ENCODE measurements at places on chromosomes 13 and 19. TPM values are rescaled to one million over a fixed set of nuclear protein-coding genes. Genes with fewer than 3 reads are reported as not detected.

DNA sequence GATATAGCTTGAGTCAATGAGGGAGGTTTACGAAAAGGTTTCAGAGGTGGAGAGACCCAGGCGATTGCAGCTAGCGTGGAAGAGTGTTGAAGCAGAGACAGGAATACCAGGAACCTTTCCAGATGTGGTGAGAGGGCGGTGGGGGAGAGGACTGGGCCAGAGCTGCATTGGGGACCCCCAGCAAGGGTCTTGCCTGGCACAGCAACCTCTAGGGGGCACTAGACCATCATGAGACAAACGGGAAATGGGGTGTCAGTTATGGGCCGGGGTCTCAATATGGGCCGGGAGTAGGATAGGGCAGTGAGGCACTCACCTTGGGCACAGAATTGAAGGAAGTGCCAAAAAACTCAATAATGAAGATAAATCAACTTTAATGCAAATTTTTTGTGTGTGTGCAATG is 2.1 kb upstream of the LRP3 start:
- peak; percentile 71 for DNase-seq

DNA sequence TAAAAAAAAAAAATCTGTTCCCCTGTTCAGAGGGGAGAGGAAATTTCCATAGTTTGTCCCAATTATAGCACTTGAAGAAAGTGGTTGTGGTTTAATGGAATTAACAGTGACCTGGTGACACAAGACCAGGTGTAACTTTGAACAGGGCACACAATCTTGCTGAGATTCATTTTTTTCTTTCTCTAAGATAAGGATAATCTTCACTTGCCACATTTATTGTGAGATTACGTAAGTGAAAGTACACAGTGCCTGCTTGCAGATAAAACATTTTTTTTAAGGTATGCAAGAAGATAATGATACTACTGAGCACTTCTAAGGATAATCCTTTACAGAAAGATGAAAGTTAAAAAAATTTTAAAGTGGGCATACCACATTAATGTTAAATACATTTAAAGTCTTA is 448.1 kb downstream of the DIAPH3 start:
- DNase-seq, result no peak

DNA sequence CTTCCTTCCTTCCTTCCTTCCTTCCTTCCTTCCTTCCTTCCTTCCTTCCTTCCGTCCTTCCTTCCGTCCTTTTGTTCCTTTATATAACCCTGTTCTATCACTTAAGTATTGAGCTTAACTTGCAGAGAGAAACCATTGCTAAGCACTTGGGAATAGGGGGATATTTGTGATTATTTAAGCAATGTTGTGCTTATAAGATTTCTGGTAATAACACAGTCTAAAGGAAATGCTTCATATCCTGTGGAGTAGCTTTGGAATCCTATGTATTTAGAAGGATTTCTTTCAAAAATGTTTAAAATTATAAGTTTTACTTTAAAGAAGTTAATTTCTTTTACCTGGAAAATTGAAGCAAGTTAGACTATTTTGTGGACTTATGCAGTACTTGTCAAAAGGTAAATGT is 209.8 kb downstream of the PCCA start:
- no peak for DNase-seq

GRCh38 chr19:10424011-10424637 is 3.8 kb downstream of the PDE4A start:
- DNase-seq, result peak; percentile 96

METTL21C gene
- total RNA-seq, result not detected

DNA sequence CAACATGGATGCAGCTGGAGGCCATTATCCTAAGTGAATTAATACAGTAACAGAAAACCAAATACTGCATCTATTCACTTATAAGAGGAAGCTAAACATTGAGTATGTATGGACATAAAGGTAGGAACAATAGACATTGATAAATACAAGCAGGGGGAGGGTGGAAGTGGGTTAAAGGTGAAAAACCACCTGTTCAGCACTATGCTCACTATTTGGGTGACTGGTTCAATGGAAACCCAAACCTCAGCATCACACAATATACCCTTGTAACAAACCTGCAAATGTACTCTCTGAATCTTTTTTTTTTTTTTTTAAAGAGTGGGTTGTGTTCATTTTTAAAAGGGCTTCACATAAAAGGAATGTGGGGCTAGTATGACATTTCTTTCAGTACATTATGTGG is 26.9 kb upstream of the CPB2 start:
- no peak for DNase-seq

SLC5A5 gene
- total RNA-seq, result 0.21 TPM

MAP2K2 gene
- total RNA-seq, result 191 TPM

SHD gene
- 2.8 TPM for total RNA-seq

PSG11 gene
- not detected for total RNA-seq

DNA sequence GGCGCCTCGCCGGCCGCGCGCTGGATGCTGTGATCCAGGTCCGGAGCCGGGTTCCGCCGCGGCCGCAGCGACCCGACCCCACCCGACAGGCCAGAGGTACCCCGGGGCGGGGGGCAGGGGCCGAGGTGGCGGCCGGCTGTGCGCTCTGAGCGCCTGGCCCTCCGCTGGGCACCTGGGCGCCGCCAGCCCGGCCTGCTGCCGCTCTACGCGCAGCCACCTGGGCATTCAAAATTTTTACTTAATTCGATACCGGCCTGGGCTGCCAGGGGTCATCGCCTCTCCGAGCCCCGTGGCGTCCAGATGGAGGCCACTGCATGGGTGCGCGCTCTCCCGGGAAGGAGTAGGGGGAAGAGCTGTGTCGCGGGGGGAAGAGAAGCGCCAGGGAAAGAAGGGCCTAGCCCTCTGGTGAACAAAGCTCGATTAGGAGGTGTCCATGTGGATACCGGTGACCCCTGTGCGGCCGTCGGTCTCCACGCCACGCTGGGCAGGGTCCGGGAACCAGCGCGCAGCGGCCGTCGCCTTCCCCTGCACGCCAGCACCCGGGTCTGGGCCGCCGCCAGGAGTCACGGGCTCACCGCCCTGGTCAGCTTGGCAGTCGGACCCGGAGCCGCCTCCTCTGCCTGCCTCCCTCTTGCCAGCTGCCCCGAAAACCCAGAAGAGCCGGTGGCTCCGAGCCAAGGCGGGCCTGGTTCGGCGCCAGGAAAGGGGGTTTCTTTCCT is 666 bp downstream of the BIVM start:
- peak; percentile 73 for DNase-seq

DNA sequence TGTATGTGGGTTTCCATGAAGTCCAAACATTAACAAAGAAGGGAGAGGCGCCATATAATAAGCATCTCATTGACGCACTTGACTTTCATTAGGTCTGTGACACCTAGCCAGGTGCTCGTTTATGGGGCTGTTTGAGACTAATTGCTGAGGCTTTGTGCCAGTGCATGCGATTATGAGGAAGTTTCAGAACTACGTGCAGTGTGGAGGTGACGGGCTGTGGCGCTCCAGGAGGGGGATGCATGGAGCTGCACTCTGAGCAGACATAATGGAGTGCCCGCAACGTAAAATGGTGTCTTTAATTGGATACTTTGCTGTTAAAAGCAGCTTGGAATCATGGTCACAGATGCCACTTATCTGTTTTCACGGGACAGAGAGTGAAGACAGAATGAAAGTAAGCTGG is 223.2 kb downstream of the FGF9 start:
- no peak for DNase-seq

GRCh38 chr19:22807061-22807835 is 23.3 kb upstream of the ZNF99 start:
- no peak for DNase-seq

GRCh38 chr19:43784981-43785808 is 4.4 kb upstream of the KCNN4 start:
- peak; percentile 88 for DNase-seq

DNA sequence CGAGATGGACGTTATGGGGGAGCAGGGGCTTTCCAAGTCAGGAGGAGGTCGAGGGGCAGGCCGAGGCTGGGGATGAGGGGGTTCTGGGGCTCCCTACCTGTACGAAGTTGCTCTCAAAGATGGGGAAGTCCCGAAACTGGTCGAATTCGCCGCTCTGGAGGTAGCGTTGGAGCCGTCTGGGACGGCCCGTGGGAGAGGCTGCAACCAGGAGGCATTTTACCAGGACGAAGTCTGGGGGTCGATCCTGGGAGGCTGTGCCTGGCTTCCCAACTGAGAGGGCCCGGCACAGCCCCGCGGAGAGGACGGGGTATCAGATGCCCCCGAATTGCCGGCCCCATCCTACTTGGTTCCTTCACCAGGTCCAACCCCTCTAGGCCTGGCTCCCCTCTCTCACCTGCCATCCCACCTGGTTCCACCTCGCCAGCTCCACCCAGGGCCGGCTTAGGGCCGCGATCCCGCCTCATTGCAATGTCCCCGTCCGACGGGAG is 527 bp upstream of the EMC10 start:
- DNase-seq, result no peak

BBC3 gene
- 52.5 TPM for total RNA-seq

GRCh38 chr13:71089056-71089455 is 777.9 kb downstream of the DACH1 start:
- no peak for DNase-seq

- DNase-seq, result no peak
Observed at GRCh38 chr13:94233401-94233800, 246.1 kb downstream of the DCT start.

GRCh38 chr13:105804561-105805190 is 730.8 kb downstream of the EFNB2 start:
- DNase-seq, result no peak

DNA sequence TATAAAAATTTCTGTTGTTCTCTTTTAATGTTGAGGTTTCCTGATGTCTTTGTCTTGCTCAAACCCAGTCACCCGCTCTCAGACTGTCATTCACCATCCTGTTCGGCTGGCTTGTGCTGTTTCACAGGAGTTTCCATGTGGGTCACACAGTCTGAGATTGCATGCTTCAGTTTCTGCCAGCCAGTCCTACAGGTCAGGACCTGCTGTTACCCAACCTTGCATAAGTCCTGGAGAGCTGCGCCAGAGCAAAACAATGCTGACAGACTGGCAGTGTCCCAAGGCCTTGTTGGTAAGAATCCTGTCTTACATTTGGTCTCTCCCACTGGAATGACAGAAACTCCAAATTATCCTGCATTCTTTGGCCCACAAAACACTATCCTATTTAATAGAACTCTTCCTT is 340.0 kb upstream of the SLITRK5 start:
- DNase-seq, result no peak

ZNF667 gene
- total RNA-seq, result 8.6 TPM

EDDM13 gene
- not detected for total RNA-seq

HSPB6 gene
- 0.38 TPM for total RNA-seq

DNA sequence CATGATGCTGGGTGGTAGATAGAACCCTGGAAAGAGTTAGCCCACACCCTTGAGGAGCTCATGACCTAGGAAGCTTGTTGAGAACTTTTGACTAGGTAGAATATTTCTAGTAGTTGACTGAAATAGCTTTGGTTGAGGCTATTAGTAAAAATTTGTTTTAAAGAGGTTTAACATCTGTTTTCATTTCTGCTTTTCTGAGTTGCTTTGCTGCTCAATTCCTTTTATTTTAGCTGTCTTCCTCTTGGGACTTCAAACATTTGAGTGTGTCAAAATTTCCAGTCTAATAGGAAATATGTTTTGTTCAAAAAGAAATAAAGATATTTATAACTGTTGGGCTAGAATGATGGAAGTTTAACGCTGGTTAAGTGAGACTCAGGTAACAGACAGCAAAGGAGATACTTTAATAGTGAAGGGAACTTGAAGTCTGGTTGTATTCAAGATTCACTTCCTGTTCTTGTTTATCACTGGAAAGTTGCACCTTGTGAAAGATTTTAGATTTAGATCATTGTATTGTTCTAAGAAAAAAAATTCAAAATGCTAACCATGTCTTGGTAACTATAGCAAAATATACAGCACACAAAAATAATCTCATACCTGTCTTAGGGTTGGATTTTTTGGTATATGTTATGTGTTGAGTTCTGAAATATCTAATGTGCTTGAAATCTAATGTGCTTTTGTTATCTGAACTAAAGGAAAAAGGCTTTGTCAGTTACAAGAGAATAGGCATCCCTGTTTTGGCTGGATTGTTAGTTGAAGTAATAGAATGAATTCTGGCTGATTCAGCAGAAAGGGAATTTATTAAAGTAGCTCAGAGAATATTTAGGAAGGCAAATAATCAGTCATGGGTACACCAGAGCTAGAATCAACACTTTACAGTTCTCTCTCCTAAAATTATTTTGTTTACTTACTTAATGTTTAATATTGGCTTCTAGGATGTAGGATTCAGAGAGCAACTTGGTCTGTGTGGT is 24.4 kb upstream of the GPR18 start:
- DNase-seq, result no peak

DNA sequence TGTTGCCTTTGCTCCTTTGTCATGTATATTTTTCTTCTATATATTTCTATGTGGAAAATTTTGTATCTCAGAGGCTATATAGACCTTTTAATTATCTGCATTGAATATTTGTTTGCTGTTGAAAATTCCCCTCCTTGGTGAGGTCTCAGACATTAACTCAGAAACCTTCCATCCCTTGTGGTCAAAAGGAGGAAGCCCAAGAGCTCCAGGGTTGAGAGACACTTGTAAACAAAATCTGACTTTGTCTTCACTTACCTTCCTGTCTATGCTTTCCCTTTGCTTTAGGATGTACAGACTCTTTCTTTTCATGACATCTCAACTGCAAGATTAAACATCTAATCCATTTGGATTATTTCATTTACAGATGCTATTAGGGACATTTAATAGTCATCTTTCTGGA is 157.5 kb downstream of the PCDH20 start:
- DNase-seq, result no peak

- DNase-seq, result peak; percentile 92
Observed at GRCh38 chr19:18594096-18594823, 5.7 kb downstream of the REX1BD start.

DNA sequence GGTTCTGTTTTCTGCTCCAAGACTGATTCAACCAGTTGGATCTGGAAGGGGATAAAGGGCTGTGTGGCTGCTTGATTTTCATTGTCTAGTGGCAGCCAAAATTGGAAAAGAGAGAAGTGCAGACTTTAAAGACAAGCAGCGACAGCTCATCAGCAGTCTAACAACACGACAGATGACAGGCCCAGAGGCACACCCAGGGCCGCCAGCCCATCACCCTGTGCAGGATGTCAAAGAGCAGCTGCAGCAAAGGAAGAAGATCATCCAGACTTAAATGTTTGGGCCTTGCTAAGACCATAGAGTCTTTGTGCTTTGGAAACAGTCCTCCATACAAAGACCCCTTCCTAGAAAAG is 421.0 kb upstream of the KLF12 start:
- no peak for DNase-seq

SIRT6 gene
- total RNA-seq, result 23.1 TPM

CYP4F8 gene
- not detected for total RNA-seq

DNA sequence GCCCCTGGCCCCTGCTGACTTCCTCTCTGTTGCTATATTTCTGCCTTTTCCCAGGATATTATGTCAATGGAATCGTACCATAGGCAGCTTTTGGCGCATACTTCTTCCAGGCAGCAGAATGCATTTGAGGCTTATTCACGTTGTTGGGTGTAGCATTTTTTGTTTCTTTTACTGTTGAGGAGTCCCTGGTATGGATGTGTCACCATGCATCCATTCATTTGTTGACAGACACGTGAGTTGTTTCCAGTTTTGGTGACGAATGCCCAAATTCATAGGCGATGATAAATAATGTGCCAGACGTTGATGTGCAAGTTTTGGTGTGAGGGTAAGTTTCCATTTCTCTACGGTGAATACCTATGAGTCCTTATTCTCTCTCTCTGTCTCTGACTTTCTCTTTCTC is 5.0 kb downstream of the NFILZ start:
- DNase-seq, result no peak

CD177 gene
- total RNA-seq, result 6.0 TPM
